ENCODE measurements at places on chromosomes 7 and 10. TPM values are rescaled to one million over a fixed set of nuclear protein-coding genes. Genes with fewer than 3 reads are reported as not detected.

The EGR2 gene
- 16.9 TPM for total RNA-seq

The UPF2 gene
- total RNA-seq = 26.8 TPM

The KLF14 gene
- total RNA-seq = 1.0 TPM

The PNLIPRP2 gene
- total RNA-seq = not detected

The AKR1C8 gene
- not detected for total RNA-seq

The APBB1IP gene
- not detected for total RNA-seq

The NAT16 gene
- not detected for total RNA-seq

The C10orf67 gene
- 0.11 TPM for total RNA-seq

The SPDYE6 gene
- total RNA-seq = not detected

The SNX10 gene
- total RNA-seq = 5.1 TPM

GRCh38 chr7:18400726-18401125 is 94.8 kb upstream of the HDAC9 start:
- H3K27ac ChIP-seq = no peak overlapping the region
- no peak overlapping the region for H3K4me3 ChIP-seq
- H3K4me1 ChIP-seq = no peaks in the 10 kb centered on the region

DNA sequence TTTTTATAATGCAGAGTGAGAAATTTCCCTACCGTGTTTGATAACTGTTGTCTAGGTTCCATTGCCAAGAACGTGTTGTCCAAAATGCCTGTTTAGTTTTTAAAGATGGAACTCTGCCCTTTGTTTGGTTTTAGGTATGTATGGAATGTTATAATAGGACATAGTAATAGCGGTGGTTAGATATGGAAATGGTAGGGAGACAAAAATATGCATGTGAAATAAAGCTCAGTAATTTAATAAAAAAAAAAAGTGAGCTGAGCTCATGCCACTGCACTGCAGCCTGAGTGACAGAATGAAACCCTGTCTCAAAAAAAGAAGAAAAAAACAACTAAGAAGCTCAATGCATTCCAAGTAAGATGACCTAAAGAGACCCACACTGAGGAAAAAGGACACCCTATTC is 72.9 kb downstream of the ZNF783 start:
- DNase-seq = no peak
- no peak overlapping the region for H3K4me3 ChIP-seq
- no peaks in the 10 kb centered on the region for H3K36me3 ChIP-seq
- no peaks in the 10 kb centered on the region for H3K4me1 ChIP-seq

GRCh38 chr10:50044941-50045664 is 22.7 kb upstream of the WASHC2A start:
- no peak overlapping the region for H3K27ac ChIP-seq
- H3K27me3 ChIP-seq = peaks cover 8% of the 10 kb centered on the region
- H3K4me1 ChIP-seq = peaks cover 3% of the 10 kb centered on the region
- no peaks in the 10 kb centered on the region for H3K36me3 ChIP-seq
- no peak for DNase-seq

DNA sequence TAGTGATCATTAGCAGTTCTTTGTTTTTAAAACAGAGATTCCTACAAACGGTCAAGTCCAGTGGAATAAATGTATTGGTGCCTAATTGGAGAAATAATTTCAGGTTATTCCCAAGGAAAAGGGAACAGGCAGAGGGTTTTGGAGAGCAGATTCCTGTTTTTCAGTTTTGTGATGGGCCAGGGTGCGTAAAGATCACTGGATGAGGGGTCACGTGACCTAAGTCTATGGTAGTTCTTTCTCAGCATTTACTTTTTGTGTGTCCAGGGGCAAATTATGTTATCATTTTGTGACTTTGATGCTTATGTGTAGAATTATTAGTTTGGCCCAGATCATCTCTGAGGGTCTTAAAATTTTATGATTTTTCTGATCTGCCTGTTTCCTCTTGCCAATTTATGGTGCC is 15.2 kb downstream of the CHN2 start:
- peaks cover 12% of the 10 kb centered on the region for H3K4me1 ChIP-seq
- no peaks in the 10 kb centered on the region for H3K36me3 ChIP-seq
- H3K4me3 ChIP-seq = no peak overlapping the region
- no peak overlapping the region for H3K27ac ChIP-seq

DNA sequence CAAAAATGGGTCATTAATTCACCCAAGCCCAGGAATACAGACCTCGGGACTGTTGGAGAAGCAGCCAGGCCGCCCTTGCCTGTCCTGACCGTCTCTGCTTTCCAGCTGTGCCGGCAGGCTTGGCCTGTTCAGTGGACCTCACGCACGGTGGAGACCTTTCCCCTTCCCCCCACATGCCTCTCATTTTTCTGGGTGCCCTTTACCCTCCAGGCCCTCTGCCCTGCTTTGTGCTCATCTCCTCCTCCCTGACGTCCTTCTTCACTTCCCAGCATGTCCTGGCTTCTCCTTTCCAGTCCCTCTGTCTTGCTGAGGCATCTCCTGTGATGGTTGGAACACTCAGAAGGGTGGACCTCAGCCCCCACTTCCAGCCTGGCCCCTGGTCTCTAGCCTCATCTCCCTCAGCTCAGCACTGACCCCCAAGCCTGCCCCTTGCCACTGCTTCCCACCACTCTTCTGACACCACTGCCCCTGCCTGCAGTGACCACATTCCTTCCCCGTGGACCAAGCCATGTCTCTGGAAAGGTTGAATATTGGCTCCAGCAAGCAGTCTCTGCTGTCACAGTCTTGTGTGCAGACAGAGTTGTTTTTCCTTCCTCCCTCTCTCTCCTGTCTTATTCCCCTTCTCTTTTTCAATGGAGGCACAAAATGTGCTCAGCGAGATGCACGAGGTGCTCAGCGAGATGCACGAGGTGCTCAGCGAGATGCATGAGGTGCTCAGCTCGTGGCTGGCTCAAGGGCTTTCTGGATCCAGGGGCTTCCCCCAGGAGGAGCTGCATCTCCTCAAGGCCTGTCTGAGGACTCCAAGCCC is 14.9 kb downstream of the BAG3 start:
- H3K36me3 ChIP-seq = peaks cover 3% of the 10 kb centered on the region
- H3K27ac ChIP-seq = no peak overlapping the region
- H3K27me3 ChIP-seq = no peaks in the 10 kb centered on the region
- peaks cover 31% of the 10 kb centered on the region for H3K4me1 ChIP-seq

DNA sequence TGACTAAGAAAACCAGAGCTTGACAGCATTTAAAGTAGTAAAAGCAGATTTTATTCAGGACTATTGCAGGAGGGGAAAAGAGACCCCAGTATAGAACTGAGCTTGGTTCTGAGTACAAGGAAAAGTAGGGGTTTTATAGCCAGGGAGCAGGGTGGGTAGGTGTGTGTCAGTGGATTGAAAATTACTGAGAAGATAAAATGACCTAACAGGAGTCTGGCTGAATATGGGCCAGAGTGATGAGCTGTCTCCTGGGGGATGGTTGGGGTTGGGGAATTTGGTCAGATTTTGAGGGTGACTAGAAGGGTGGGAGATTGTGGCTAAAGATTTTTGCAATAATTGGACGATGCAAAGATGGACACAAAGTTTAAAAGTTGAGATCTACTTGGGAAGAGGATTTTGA is 114.0 kb downstream of the ST7 start:
- H3K36me3 ChIP-seq = no peaks in the 10 kb centered on the region
- H3K4me1 ChIP-seq = peaks cover 14% of the 10 kb centered on the region
- no peak for DNase-seq

GRCh38 chr10:124071141-124071540 is 22.3 kb downstream of the CHST15 start:
- H3K27me3 ChIP-seq = no peaks in the 10 kb centered on the region
- peaks cover 52% of the 10 kb centered on the region for H3K4me1 ChIP-seq
- H3K4me3 ChIP-seq = no peak overlapping the region

GRCh38 chr7:66198469-66198868 is 6.7 kb upstream of the TPST1 start:
- H3K27me3 ChIP-seq = no peaks in the 10 kb centered on the region
- no peak overlapping the region for H3K27ac ChIP-seq
- no peak overlapping the region for H3K4me3 ChIP-seq
- DNase-seq = no peak
- H3K4me1 ChIP-seq = no peaks in the 10 kb centered on the region

- H3K4me3 ChIP-seq = no peak overlapping the region
- DNase-seq = no peak
- H3K36me3 ChIP-seq = peaks cover 10% of the 10 kb centered on the region
- H3K27me3 ChIP-seq = no peaks in the 10 kb centered on the region
Measured at GRCh38 chr7:44079331-44080021, 2.9 kb downstream of the POLM start.

DNA sequence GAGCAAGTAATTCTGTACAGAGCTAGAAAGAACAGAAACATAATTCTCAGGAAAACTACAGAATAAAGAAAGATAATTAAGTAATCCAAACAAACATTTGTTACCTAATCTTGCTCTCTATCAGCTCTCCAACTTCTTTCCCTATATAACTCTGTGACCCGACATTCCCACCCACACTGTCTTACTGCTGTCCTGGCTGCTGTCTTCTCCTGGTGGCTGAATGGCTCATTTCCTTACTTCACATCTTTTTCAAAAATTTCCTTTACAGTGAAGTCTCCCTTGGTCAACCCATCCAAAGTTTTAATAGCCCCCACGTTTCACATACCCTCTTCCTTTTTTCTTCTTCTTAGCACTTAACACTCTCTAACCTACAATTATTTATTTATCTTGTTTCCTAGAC is 64.0 kb downstream of the HYCC1 start:
- DNase-seq = no peak
- peaks cover 26% of the 10 kb centered on the region for H3K4me1 ChIP-seq
- H3K27me3 ChIP-seq = no peaks in the 10 kb centered on the region
- no peak overlapping the region for H3K4me3 ChIP-seq
- H3K36me3 ChIP-seq = no peaks in the 10 kb centered on the region

GRCh38 chr10:117762819-117763172 is 220.2 kb downstream of the EMX2 start:
- H3K4me1 ChIP-seq = peaks cover 2% of the 10 kb centered on the region
- no peak overlapping the region for H3K4me3 ChIP-seq
- no peaks in the 10 kb centered on the region for H3K36me3 ChIP-seq
- H3K27ac ChIP-seq = no peak overlapping the region

DNA sequence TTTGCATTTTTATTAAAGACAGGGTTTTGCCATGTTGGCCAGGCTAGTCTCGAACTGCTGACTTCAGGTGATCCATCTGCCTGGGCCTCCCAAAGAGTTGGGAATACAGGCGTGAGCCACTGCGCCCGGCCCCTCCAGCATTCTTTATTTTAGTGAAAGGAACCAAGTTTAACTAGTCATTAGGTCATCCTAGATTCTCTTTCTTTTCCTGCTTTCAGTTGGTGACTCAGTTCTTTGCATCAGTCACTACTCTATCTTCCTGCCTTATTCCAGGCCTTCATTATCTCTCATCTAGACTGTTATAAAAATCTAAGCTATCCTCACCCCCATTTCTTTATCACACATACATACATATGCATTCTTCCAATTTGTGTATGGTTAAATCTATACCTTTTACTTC is 63.7 kb downstream of the PRSS58 start:
- no peak for DNase-seq
- H3K4me3 ChIP-seq = no peak overlapping the region
- H3K27me3 ChIP-seq = peaks cover 15% of the 10 kb centered on the region
- no peaks in the 10 kb centered on the region for H3K36me3 ChIP-seq
- H3K4me1 ChIP-seq = no peaks in the 10 kb centered on the region

GRCh38 chr7:73933091-73933490 is 72.1 kb downstream of the TMEM270 start:
- no peak overlapping the region for H3K27ac ChIP-seq
- H3K36me3 ChIP-seq = no peaks in the 10 kb centered on the region
- H3K4me1 ChIP-seq = peaks cover 8% of the 10 kb centered on the region
- H3K4me3 ChIP-seq = no peak overlapping the region
- no peaks in the 10 kb centered on the region for H3K27me3 ChIP-seq

- no peak overlapping the region for H3K4me3 ChIP-seq
- DNase-seq = no peak
- no peaks in the 10 kb centered on the region for H3K4me1 ChIP-seq
- no peak overlapping the region for H3K27ac ChIP-seq
- no peaks in the 10 kb centered on the region for H3K36me3 ChIP-seq
Measured at GRCh38 chr10:88186335-88186734, 322.9 kb downstream of the PTEN start.

DNA sequence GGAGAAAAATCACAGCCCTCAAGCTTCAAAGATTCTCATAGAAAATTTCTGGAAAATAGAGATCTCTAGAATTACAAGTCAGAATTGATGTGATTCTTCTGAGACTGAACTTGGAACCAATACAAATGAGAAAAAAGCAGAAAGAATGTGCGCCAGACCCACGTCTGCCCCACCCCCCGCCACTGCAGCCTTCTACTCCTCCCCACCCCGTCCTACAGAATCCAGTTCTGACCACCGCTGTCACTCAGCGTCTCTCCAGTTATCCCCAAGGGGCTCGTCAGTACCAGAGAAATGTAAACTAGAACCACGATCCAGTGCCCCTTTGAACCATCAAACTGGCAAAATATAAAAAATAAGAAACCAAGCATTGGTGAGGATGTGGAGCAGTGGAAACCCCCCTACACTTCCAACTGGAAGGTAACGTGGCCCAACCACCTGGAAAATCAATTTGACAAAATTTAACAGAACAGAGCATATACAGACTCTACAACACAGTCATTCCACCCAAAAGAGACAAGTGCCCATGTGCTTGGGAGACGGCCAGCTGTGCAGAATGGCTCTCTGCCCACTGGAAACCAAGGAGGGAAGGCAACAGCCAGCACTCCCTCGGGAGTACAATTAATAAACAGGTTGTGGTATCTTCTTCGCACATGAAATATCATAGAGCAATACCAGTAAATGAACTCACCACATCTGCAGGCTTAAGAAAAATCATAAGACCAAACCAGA is 397.9 kb downstream of the TNS3 start:
- no peak for DNase-seq
- peaks cover 19% of the 10 kb centered on the region for H3K4me1 ChIP-seq
- H3K27me3 ChIP-seq = peaks cover 2% of the 10 kb centered on the region
- no peak overlapping the region for H3K27ac ChIP-seq
- H3K36me3 ChIP-seq = no peaks in the 10 kb centered on the region

- H3K4me1 ChIP-seq = peaks cover 7% of the 10 kb centered on the region
- H3K27me3 ChIP-seq = peaks cover 2% of the 10 kb centered on the region
- no peak overlapping the region for H3K4me3 ChIP-seq
- no peaks in the 10 kb centered on the region for H3K36me3 ChIP-seq
Measured at GRCh38 chr7:15972862-15973275, 286.4 kb upstream of the MEOX2 start.

DNA sequence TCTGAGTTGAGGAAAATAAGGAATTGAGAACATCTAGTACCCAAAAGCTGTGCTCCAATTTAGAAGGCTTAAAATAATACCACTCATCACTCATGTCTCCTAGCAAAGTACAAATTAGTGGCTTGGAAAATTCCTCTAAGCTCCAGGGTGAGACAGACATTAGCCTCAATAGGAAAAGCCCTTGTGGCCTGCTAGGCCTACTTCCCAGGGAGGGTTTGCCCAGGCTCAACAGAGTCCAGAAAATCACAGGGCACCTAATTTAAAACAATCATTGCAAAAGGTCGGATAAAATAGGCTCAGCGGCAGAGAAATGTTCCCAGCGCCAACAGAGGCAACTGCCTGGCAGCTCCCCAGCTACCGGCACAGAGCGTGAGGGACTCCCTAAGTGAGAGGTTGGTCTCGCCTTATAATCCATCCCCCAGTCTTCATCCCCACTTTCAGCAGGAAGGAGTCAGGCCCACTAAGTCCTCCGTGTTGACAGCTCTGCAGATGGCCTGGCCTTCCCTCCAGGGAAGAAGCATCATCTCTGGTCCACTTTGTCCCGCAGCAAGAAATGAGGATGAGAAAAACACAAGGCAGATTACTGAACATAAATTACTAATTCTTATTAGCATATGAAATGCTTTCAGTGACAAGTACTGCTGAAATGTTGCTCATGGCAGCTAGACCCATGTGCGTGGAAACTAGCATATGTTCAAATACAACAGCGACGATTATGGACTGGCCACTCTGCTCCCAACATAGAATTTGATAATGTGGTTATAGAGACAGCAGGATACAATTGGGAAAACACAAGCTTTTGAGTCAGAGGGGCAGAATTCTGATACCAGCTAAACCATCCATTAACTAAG is 1177.7 kb upstream of the AUTS2 start:
- no peak for DNase-seq
- H3K4me1 ChIP-seq = peaks cover 6% of the 10 kb centered on the region
- H3K27ac ChIP-seq = no peak overlapping the region
- peaks cover 2% of the 10 kb centered on the region for H3K36me3 ChIP-seq
- no peaks in the 10 kb centered on the region for H3K27me3 ChIP-seq
- H3K4me3 ChIP-seq = no peak overlapping the region

Data from mesothelial cell of epicardium (in vitro differentiated cells).